Stimulated activated CD4-positive, alpha-beta T cell treated with anti-CD3 and anti-CD28 coated beads, Interleukin-12 subunit alpha, Interleukin-12 subunit beta, amount 100 ng/mL, for 24 hours (primary cell): ENCODE measurements at places on chromosomes 2 and 18.

DNA sequence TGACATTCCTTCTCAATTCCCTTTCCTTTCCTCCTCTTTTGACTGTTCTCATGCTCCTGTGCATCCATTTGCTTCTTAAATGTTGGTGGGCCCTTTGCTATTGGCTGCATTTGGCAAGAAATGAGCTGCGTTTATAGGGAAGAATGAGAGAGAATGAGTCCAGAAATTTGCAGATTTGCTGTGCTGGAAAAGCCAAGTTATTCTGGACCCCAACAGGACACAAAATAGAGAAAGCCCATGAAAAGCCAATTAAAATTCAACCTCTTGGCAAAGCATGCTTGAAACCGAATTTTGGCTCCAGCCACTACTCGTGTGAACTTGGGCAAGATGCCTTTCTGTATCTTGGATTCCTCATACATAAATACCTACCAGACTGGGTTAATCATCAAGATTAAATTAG lies 1.3 kb upstream of the SCLY start:
- no peak for DNase-seq

DNA sequence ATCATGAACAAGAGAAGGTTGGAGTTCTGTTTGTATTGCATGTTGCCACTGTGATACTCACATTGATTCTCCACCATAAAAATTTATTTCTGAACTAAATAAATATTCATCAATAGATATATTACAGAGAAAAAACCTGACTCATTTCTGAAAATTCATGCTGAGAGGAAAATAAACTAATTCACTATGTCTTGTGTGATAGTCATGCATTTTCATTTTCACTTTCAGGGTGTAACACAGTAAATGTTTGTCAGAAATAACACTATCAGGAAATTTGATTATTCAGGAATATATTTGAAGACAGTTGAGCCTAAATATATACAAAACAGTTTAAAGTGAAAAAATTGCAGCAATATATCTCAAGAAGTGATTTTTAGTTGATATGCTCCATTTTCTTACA lies 335.2 kb downstream of the KCNJ3 start:
- DNase-seq = no peak

DNA sequence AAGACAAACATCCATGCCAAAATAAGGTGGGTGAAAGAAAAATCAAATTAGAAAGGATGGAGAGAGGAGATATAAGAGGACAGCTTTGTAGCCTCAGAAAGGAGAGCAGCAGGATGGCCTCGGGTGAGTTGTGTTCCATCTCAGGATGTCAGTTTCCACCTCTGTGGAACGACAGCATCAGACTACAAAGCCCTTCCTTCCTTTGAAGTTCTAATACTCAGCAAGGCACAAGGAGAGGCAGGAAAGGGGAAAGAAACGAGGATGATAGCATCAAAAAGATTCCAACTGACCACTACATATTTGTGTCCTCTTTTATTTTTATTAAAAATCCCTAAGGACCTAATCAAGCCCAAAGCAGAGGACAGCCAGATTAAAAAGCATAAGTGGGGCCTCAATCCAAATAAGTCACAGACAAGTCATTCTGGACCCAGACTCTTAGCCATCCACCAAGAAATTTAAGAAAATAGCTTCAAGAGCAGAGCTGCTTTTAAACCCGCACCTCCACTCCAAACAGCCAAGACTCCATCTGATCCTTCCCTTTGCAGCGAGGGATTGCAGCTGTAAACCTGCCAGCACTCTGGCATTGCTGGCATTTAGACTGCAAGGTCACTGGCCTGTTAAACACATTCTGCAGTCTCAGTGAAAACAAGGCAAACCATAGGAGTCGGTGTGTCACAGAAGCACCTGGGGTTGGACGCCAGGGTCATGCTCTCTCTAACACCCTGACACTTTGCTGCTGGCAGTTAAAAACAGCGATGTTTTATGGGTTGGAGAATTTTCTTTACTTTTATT lies 314.5 kb upstream of the CHAC2 start:
- no peak for DNase-seq

DNA sequence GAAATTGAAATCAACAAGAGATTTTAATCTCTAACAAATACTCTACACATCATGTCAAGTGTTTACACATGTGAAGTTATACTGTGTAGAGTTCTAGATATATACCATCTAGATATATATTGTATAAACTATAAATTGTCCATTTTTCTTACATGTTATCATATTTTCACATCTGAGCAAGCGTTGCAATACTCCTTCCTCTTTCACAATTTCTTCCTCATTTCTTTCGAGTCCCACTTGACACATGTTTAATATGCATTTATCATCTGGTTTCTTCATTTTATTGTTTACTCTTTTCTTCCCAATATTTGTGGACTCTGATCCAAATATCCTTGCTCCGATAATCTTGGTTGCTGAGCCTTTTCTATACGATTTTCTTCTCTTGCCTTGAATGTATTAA lies 50.2 kb downstream of the UNC80 start:
- no peak for DNase-seq

- no peak for DNase-seq
Observed at GRCh38 chr2:196220671-196221070, 49.3 kb upstream of the STK17B start.

- DNase-seq = no peak
Observed at GRCh38 chr18:76565238-76566173, 70.5 kb upstream of the ZNF516 start.

DNA sequence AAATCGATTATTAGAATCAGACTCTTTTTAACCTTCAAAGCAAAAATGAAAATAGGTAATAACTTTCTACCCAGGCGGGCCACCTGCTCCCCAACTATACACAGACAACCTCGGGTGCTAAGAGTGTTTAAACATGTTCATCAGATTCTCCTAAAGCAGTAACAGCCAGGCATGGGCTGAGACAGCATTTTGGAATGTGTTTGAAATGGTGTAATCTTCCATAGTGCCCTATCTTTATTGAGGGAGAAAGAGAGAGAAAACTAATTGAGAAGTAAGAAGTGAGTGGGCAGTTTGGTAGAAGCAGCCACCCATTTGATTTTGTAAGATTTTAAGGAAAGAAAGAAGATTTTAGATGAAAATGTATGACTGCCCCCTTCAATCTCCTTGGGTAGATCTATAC lies 196.1 kb upstream of the CTAGE1 start:
- no peak for DNase-seq

DNA sequence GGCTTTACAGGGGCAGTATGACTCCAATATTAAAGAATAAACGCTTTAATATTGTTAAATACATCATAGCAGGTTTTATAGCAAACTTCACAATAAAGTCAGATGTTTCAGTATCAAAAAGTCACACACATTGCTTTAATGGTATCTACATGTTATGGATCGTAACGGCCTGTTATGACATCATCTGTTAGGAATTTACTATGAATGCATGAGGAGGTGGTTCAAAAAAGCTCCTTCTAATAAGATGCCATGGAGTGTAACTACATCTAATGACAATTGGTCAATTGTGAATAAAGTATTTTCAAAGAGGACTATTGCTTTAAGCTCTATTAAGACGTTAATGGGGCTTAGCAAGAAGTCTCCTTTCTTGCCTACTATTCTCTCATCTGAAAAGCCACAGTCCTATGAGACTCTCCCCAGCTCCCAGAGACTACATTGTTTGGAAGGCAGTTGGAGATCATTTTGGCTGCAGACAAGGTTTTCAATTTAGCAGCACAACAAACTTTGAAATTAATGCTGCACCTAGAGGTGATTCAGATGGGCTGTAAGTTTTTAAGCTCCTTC lies 300.7 kb upstream of the MEIS1 start:
- DNase-seq = no peak

GRCh38 chr2:105880637-105881036 lies 135.9 kb downstream of the NCK2 start:
- DNase-seq = no peak

- no peak for DNase-seq
Observed at GRCh38 chr2:217330647-217331046, 470.8 kb upstream of the TNP1 start.

DNA sequence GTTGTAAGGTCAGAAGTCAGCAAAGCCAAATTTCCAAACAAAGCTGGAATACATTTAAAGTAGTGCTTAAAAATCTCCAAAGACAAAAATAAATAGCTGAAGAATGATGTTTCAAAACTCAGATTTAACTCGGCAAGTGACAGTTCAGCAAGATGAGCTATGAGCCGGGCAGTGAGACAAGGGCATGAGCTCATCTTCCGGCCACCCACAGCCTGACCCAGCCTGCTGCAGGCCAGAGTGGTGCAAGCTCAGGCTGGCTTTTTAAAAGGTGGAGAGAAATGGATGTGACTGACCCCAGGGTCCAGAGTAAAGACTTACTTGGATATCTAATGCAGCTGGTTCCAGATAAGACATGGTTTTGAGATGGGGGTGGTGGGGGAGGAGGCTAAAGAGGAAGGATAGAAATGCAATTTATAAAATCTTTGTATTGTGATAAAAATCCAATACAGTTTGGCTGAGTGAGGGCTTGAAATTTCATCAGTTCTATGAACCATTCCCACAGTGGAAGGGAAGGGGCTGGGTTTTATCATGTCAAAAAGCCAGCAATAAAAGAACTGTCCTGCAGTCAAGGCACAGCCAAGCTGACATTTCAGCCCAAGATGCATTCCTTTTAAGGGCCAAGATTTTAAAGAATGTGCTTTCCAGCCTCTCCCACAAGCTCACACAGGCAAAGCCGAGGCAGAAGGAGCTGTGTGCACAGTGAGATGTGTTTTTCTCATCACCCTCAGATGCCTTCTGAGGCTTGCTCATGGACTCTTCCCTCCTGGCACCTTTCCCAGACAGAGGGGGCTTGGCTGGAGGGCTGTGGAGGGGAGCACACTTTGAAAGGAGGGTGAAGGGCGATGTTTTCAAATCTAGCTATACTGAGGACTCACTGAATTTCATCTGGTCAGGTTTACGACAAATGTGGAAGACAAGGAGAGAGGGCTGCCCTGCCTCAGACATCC lies 97.9 kb upstream of the KLHL29 start:
- no peak for DNase-seq

DNA sequence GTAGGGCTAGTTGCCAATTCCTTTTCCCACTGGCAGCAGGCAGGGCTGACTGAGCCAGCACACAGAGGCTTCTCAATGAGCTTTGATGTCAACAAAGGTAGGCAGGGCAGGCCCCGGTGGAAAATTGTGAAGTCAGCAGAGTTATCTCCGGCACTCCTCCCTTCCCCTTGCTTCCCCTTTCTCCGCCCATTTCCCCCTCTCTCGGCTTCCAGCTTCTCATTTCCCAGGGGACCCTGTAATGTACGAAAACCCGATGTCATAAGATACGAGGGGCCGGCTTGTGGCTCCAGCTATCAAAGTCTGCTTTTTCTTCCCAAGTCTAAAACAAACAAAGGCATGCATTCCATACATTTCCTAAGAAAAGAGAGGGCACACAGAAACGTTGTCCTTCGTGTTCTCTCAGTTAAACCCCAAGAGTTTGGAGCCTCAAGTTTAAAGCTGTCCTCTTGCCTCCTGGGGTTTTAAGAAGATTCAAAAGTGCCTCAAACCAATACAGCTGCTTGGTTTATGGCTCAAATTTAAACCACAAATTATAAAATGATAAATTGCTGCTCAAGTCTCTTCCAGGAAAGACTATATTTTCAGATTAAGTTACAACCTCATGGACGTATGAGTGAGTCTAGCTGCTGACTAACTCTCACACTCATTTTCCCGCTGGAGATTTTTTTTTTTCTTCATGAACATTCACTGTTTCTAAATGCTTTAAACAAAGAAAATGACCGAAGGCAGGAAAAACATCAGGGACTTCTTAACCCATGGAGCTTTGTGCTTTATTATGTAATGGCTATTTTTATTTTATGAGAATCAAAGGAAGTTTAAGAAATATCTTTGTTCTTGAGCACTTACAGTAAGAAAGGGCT lies 27.2 kb upstream of the EML4 start:
- DNase-seq = no peak

- DNase-seq = no peak
Observed at GRCh38 chr2:30428827-30429461, 18.1 kb upstream of the LCLAT1 start.

DNA sequence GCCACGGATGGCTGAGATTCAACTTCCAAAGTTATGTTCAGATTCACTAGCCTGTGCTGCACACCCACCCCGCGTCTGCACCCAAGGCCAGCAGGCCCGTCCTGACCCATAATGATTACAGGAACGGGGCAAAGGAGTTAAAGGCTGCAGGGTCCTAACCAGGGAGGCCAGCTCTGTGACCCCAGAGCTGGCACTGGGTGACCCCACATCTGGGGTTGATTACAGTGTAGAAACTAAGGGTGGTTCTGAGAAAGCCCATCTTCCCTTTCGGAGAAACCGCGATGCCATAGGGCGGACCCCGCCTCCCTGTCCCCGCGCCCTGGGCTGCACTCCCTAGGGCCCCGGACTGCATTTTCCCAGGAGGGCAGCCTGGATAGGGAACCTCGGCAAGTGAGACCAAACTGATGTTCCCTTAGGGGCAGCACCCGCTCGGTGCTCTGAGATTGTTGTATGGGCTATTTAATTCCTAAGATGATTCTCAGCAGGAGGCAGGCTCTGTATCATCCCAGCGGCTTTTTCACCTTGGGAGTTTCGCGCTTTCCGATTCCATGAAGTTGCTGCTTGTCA lies 2.2 kb upstream of the GPR148 start:
- no peak for DNase-seq

DNA sequence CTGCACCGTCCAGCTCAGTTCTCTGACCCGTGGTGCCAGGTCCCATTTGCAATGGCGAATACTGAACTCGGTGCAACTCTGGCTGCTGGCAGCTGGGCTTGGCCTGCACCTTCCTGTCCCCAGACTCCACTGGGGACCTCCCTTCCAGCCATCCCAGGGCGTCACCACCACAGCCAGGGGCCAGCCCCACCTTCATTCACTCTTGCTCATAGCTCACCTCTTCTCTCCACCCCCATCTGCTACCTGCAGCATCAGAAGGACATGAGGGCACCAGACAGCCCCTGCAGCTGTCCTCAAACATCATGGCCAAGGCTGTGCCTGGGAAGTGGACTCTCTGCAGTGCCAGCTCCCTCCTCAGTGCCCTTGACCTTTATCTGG lies 16.2 kb upstream of the ALPI start:
- DNase-seq = no peak

DNA sequence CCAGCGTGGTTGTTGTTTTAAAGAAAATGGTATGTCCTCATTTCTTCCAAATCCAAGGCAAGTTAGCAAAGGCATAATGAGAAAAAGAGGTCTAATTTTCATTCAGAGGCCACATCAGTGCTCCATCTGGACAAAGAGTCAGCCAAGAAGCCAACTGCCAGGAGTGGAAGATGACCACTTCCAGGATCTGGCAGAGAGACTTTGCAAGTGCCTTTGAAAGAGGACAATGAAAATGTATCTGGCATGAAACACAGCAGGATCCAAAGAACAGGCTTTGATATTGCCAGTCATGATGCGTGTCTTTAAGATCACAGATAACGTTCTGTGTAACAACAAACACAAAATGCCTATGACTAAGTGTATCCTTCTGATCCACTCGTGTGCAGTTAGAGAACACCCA lies 82.8 kb downstream of the AFF3 start:
- DNase-seq = no peak

GRCh38 chr2:206918263-206918662 lies 21.1 kb upstream of the CPO start:
- DNase-seq = no peak
